H1 (cell line): ENCODE measurements at places on chromosomes 2 and 18. TPM values are rescaled to one million over a fixed set of nuclear protein-coding genes. Genes with fewer than 3 reads are reported as not detected.

DNA sequence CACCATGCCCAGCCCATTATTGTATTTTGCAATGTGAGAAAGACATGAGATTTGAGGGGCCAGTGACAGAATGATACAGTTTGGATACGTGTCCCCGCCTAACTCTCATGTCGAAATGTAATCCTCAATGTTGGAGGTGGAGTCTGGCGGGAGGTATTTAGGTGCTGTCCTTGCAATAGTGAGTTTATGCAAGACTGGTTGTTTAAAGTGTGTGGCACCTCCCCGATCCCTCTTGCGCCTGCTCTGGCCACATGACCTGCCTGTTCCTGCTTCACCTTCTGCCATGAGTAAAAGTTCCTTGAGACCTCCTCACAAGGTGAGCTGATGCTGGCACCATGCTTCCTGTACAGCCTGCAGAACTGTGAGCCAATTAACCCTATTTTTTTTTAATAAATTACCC is 16.6 kb downstream of the CNDP1 start:
- no peak for DNase-seq

KCNE4 gene
- 0.09 TPM in 1 of 2 replicates, not detected in the other for total RNA-seq

GRCh38 chr2:155372969-155373368 is 674.5 kb downstream of the KCNJ3 start:
- no peak for DNase-seq

GRCh38 chr2:79082987-79083386 is 4.8 kb downstream of the REG1B start:
- DNase-seq, result no peak

GRCh38 chr2:219032051-219032745 is 9.1 kb downstream of the CFAP65 start:
- DNase-seq, result no peak

CD8B2 gene
- total RNA-seq, result not detected in 2 replicates

- no peak for DNase-seq
Measured at GRCh38 chr2:231633241-231633976, 40.7 kb downstream of the TEX44 start.
